ENCODE measurements at places on chromosomes 1 and 21.
A peak's percentile ranks its signal among the peaks of the same experiment; 100 is the strongest.

DNA sequence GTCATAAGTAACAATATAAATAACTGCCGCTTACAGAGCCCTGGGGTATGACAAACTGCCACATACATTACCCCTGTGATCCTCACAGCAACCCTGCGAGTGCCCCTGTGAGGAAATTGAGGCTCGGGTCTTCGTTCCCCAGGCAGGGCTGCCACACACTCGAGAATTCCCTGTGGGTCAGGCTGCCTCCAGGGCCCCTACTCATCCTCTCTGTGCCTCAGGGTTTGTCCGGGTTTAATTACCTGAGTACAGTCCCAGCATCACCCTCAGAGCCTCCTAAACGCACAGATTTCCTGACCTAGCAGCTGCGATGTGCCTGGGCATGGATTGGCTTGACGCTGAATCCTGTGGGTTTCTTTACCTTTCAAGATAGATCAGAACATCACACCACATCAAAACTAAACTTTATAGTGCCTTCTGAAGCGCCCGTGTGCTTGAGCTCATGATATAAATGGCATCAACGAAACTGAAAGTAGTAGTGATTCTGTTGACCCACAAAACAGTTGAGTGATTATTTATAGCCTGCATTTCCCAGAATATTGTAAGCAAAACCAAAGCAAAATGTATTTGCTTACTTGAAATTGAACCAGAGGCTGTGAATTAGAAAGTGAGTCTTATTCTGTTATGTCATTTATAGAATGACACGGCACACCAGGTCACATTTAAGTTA is 14.0 kb downstream of the SLC37A1 start:
- DNase-seq = peak; percentile 48

GRCh38 chr1:214277704-214278635 is 3.0 kb upstream of the SMYD2 start:
- no peak for DNase-seq

- no peak for DNase-seq
Observed at GRCh38 chr1:206651014-206651413, 15.7 kb downstream of the DYRK3 start.

- no peak for DNase-seq
Observed at GRCh38 chr1:85134583-85135391, 66.0 kb downstream of the SYDE2 start.

DNA sequence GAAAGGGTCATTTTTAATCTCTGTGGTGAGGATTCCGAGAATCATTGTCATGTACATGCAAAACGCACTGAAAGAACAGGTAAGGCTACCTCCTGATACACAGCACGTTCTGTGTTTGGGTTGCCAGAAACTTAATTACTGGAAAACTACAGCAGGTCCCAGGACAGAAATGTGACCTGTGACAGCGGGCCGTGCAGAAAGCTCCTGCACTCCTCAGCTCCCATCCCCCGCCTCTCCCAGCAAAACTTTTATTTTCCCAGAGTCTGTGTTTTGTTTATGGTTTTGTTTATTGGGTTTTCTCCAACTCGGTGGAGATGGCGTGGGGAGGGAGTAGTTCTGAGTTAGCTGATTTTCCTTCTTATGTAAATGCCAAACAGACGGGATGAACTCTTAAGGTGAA is 44.7 kb downstream of the SLC44A3 start:
- no peak for DNase-seq

DNA sequence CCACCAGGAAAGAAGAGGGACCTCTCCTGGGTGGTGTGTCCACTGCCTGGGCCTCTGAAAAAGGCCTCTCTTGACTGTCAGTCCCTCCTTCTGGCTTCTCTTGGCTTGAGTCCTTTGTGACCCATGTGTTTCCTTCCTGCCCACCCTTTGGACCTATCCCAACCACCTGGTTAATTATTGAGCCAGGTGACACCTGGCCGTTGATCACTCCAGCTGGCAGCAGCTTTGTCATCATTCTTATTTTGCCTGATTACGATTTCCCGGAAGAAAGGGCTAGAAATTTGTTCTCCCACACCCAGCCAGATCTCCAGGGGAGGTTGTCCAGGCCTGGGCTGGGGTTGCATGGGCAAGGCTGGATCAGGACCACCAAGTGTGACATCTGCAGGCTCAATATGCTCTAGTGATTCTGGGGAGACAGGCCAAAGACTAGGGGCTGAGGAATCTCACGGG is 24.8 kb downstream of the CSF1 start:
- no peak for DNase-seq

DNA sequence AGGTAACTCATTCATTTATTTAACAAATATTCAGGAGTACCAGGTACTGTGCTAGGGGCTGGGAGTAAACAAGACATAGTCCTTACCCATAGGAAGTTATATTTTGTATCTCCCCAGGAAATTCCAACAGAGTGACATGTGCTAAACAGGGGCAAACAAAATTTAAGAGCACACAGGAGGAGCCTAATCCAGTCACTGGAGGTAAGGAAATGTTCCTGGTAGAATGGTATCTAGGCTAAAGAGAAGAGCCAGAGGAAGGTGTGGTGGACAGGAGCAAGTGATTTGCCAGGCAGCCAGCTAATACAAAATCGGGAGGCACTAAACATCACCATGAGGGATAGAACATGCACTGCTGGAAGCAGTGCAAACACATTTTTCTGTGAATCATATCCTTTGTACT is 10.4 kb downstream of the TEX38 start:
- DNase-seq = no peak

All from stimulated activated CD8-positive, alpha-beta memory T cell treated with anti-CD3 and anti-CD28 coated beads, Interleukin-15, amount 100 ng/mL, for 48 hours (primary cell).